ENCODE measurements at places on chromosomes 12 and 14.

GRCh38 chr12:109926016-109926415 lies 25.9 kb downstream of the TCHP start:
- DNase-seq, result no peak

DNA sequence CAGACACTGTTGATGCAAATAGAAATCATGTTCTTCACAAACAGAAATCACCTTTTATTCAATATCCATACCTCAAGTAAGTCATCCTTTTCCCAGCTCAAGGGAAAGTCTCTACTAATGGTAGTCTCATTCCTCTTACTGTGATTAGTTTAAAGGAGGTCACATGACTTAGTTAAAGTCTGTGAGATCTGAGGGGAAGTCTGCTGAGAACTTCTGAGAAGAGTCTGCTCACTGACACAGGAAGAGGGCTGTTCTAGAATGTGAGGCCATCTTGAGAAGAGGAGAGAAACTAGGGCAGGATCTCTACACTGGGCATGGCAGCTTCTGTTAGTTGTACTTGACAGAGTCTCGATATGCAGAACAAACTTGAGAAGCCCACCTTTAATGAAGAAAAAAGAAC lies 146.8 kb downstream of the C12orf42 start:
- DNase-seq, result no peak

DNA sequence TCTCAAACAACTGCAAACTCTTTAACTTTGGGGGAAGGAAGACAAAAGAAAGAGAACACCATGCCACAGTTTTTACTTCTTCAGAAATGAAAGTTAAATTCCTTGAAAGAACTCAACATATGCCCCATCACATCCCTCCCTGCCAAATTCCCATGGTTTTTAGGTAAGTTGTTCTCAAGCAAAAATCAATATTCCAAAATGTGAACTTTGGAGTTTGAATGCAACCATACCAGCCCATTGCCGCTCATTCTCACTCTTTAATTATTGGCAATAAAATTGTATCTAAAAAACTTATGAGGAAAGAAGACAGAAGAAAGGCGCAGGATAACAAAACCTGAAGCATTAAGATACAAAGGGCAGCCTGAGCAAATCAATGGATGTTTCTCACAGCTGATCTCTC lies 31.8 kb upstream of the CEP83 start:
- DNase-seq, result no peak

GRCh38 chr12:98149691-98150210 lies 365.6 kb upstream of the TMPO start:
- no peak for DNase-seq

GRCh38 chr12:75489187-75489586 lies 8.6 kb downstream of the GLIPR1 start:
- DNase-seq, result no peak

DNA sequence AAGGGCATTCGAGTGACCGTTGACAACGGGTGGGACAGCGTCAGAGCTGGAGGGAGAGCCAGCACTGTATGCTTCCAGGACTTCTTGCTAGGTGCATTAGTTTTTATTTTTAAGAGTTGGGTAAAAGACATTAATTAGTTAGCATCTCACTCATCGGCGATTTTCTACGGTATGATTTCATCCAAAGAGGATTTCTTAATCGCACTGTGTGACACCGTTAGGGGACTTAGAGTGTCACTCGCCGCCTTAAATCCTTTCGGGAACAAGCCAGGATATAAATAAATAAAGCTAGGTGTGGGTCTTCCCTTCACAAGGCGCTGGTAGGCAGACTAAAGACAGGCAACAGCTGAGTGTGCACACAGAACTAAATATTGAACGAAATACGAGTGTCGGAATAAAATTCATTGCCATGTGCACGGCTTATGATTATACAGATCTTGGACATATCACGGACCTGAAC lies 869 bp upstream of the NOVA1 start:
- no peak for DNase-seq

GRCh38 chr14:22168092-22168955 lies 420.7 kb downstream of the DAD1 start:
- DNase-seq, result no peak

- no peak for DNase-seq
These were observed 46.4 kb upstream of the CNOT2 start for GRCh38 chr12:70196811-70197281.

- no peak for DNase-seq
These were observed 29.5 kb downstream of the TSPAN8 start for GRCh38 chr12:71128191-71128788.

- peak; percentile 44 for DNase-seq
These were observed 69.7 kb upstream of the SLC38A2 start for GRCh38 chr12:46442239-46442638.

GRCh38 chr14:95255487-95255886 lies 64.2 kb downstream of the CLMN start:
- peak; percentile 80 for DNase-seq

DNA sequence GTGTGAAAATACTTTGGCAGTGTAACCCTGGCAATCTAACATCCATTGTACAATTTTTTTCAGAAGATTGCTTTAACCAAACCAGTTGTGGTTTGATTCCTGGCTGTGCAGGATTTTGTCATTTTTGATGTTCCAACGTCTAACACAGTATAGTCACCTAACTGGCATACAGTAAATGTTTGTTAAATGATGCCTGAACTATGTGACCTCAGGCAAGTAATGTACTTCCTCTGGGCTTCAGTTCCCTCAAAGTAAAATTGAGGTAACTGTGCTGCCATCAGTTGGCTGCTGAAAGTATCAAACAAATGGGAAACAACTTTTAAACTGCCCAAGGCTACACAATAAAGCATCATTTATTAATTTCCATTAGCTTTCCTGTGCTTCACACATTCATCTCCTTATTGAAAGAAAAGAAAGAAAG lies 4.3 kb downstream of the TM7SF3 start:
- no peak for DNase-seq

DNA sequence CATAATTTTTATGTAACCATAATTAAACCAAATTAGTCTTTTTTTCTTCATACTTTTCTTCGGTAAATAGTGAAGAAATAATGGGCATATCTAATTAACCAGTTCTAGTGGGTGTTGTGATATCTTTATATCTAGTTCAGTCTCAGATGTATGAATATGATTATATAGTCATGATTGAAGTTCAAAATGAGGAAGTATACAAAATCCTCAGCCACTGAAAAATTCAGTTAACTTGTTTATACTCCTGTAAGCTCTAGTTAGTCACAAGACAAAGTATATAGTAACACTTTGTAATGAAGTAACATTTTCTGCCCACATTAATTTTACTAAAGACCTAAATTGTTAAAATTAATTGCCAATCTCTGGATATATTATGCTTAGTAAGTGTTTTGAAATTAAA lies 46.5 kb downstream of the CAND1 start:
- DNase-seq, result no peak

- no peak for DNase-seq
These were observed 1.2 kb downstream of the ULK1 start for GRCh38 chr12:131895640-131896079.

GRCh38 chr14:105890474-105891220 lies 364.3 kb downstream of the TMEM121 start:
- DNase-seq, result no peak

DNA sequence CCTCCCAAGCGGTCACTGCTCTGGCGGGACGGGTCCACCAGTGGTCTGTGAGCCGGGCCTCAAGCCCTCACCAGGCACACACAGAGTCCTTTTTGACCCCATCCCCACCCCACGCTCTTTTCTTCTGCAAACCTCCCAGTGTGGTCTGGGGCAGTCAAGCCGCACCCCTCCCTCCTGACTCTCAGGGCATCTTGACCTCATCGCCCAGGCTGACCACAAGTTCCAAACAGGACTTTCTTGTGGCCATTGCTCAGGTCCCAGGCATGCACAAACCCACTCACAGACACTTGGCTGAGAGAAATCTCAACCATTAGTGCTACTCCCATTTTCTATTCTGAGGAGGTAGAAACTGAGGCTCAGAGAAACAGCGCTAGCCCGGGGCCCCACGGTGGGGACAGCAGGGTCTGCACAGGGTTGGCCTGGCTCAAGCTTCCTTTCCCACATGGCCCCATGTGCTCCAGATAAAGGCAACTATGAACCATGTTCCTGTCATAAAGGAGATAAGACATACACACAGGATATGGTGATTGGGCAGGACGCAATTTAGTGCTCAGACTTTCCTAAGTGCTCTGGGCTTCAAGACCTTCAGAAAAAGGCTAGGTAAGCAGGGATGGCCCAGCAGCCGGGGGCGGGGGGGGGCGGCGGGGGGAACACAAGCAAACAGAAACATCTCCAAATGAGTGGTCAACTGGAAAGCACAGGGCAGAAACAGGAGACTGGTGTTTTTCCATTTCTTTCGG lies 69.6 kb downstream of the ITPK1 start:
- no peak for DNase-seq

DNA sequence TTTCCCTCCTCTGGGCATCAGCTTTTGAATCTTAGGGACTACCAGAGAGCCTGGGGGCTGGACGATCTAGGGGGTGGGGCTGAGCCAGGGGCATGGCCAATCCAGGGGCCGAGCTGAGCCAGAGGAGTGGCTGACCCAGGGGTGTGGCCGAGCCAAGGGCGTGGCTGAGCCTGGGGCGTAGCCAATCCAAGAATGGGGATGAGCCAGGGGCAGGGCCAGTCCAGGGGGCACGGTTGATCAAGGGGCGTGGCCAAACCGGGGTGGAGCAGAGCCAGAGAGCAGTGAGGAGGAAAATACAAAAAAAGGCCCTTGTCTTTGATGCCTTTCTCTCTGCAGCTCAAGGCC lies 219.3 kb upstream of the NOS1 start:
- peak; percentile 31 for DNase-seq

DNA sequence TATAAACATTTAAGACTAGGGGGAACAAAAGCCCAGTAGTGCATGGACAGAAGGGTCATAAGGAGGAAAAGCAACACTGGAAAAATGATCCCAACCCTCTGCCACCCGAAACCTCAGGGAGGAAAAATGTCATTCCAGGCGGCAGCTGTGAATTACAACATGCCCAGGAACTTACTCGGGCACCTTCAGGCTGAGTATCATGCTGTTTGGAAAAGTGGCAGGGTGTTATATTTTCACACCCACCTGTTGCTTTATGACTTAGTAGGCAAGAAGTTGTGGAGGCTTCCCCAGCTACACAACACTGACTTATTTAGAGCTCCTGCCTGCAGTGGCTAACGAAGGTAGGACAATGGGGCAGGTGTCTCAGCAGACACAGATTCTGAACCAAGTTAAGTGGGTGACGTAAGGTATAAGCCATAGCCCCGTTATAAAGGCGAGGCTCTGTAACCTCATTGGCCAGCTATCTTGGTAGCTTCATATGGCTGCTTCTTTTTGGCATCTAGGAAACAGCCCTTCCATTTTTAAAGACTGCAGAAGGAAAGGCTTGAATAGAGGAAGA lies 96.1 kb upstream of the IFNG-AS1 start:
- DNase-seq, result no peak

DNA sequence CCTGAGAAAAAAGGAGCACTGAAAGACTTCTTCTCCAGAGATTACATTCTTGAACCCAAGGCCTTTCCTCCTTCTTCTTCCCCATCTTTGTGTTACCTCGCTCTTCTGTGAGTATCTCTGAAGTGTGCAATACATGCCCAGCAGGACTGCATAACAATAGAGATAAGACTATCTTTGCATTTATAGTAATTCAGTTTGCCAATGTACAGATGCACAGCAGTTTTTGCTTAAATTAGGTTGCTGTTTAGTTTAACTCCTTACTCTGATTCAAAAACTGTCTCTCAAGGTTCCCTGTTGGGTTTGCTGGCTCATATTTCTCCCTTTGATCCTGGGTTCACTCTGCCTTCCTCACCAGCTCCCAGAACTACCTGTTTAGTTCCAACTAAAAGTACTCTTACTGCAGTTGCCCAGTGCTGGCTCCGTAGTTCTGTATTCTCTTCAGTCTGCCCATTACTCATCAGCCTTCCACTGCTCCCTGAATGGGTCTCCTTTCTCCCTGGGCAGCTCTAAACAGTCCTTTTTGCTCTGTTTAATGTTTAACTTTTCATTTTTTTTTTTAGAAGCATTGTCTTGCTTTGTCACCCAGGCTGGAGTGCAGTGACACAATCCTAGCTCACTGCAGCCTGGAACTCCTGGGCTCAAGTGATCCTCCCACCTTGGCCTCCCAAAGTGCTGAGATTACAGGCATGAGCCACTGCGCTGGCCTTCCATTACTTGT lies 180.6 kb upstream of the CAND1 start:
- DNase-seq, result no peak

DNA sequence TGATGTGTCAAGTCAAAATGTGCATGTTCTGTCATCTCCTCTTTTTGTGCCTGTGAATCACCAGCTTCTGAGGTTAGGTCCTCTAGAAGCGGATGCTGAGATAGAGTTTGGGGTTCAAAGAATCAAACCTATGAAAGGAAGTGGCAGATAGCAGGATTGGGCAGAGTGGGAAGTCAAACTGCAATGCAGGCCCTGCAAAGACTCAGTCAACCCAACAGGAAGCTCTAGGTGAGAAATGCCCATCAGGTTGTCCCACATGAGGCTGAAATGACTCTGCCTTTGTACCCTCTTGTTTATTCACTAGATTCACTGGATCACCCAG lies 4.5 kb upstream of the MIA2 start:
- no peak for DNase-seq

DNA sequence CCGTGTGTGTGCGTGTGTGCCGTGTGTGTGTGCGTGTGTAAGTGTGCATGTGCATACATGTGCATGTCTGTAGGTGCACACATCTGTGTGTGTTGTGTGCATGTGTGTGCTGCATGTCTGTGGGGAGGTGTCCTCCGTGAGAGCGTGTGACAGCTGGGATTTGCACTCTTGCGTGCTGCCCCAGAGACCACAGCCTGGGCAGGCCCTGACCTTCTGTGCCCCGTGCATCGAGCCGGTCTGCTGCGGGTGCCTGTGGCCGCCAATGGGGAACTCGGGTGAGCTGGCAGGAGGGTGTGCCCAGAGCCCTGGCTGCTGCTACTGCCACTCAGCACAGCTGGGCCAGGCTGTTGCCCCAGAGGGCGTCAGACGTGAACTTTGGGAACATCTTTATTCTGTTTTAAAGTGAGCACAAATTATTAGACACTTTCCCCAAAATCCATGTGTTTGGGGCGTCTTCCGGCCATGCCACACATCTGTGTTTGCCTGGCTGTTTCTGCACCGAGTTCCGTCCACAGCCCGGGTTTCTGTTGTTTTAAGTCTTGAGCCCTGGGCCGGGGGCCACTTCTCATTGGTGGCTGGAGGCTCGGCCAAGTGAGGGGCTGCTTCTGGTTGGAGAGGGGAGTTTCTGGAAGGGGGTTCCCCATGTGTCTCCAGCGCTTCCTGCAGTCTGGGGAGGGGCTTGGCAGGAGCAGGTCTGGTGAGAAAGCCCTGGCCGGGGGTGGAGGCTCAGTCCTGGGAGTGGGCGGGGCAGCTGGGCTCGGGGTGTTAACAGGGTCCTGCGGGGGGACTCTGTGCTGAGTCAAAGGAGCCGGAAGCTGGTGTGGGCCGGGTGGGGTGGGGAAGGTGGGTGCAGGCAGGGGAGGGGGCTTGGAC lies 7.6 kb downstream of the CEP170B start:
- peak; percentile 56 for DNase-seq

GRCh38 chr14:70934502-70935134 lies 27.4 kb downstream of the PCNX1 start:
- DNase-seq, result no peak

Data from RWPE1 (cell line).